ENCODE measurements at places on chromosomes 11 and 22. TPM values are rescaled to one million over a fixed set of nuclear protein-coding genes. Genes with fewer than 3 reads are reported as not detected.

GRCh38 chr22:41401781-41402648 is 20.3 kb downstream of the TEF start:
- no peak for DNase-seq

DNA sequence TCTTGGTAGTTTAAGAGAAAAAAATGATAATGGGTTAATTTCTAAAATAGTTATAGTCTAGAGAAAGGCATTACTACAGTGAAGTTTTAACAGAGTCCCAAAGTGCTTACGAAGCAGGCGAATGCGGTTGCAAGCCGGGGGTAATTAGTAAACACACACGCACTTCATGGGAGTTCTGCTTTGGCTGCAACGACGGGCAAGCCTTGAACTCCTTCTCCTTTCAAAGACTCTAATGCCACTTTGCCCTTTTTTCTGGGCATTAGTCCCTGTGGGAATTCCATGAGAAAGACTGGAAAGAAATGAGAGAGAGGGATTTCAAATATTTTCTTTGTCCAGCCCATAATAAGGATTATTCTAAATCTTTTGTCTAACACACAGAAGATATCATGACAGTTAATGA is 66.1 kb downstream of the TENM4 start:
- DNase-seq: no peak

- DNase-seq: no peak
These were observed 157.6 kb downstream of the FCHSD2 start for GRCh38 chr11:72984453-72985077.

SERPINH1 gene
- 15.2 TPM for total RNA-seq

GRCh38 chr11:84685976-84686375 is 941.2 kb downstream of the DLG2 start:
- no peak for DNase-seq

GRCh38 chr22:50612528-50613221 is 12.1 kb downstream of the MAPK8IP2 start:
- DNase-seq: peak; percentile 27

B4GAT1 gene
- 8.2 TPM for total RNA-seq

Data from activated CD4-positive, alpha-beta memory T cell treated with anti-CD3 and anti-CD28 coated beads for 36 hours (primary cell).